ENCODE measurements at places on chromosomes 5 and 9.
A peak's percentile ranks its signal among the peaks of the same experiment; 100 is the strongest.

- no peak for DNase-seq
These were observed 1.8 kb upstream of the ENTPD2 start for GRCh38 chr9:137055385-137056364.

GRCh38 chr9:35353731-35354365 lies 136.1 kb upstream of the RUSC2 start:
- DNase-seq: no peak

GRCh38 chr5:145178641-145179523 lies 656.3 kb downstream of the PRELID2 start:
- no peak for DNase-seq

DNA sequence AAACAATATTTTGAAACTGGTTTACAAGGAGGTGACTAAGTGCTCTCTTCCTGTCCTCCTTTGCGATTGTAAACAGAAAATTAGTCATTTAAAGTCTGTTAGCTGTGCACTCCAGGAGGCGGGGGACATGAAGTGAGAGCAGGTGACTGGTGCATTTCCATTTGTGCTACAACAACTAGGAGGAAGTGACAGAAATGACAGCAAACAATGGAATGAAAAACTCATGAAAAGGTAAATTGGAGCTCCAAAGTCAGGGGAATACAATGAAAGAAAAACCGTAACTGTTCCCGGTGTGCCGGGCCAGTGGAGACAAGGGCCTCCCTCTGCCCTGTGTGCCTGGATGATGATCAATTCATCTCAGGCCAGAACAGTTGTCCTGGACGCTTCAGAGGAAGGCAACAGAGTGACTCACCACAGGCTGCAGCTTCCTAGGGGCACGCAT lies 439.9 kb downstream of the GADD45G start:
- peak; percentile 83 for DNase-seq

GRCh38 chr9:116141864-116142561 lies 11.6 kb upstream of the PAPPA start:
- DNase-seq: no peak

DNA sequence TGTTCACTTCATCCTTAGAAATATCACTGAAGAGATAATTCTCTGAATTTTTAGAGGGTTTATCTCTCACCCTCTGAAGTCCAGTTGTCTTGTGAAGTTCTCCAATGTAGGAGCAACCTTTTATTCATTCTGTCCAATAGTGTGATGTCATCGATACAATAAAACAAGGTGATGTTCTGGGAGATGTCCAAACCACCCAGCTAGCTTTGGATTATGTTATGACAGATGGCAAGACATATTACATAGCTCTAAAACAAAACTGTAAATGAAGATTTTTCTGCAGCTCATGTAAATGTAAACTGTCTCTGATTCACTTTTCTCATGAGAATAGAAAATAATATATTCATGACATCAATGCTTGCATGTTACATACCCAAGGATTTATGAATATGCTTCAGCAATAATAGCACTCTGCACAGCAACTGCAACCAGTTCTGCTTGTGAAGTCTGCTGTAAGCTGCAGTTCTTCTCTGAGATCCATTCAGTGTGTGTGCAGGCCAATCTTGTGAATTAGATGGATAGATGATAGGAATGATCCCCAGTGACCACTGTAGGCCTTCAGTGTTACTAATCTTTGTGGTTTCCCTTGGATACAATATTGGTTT lies 172.6 kb upstream of the CDH12 start:
- no peak for DNase-seq

DNA sequence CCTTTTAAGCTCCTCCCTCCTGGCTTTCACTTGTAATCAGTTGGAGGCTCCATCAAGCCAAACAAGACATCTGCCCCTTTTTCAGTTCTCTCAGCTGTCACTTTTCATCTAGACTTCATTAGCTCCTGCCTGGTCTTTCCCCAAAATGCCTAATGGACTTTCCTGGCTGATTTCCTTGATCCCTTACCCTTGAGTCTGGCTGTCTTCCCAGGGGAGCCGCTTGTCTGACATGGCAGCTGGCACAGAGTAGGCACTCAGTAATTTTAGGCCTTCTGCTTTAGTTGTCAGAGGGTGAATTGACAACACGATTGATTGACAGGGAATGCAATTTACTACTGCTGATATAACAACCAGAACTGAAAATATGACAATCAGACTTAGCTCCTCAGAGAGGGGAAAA lies 2.1 kb downstream of the C9orf153 start:
- no peak for DNase-seq

DNA sequence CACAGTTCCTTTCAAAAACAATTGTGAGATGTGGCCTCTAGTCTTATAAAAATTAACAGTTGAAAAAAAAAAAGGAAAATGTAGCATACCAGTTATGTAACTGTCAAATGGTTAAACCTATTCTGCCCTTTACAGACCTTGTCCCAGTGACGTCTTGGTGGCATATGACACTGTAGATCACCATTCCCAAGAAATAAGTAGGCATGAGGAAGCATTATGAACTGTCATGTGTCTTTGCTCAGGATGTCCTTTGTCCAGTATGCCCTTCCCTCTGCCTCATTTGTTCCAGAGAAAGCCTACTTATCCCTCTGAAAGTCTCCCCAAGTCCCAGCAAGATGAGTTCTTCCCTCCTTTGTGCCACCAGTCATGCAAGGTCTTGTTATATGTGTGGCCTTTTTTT lies 63.2 kb downstream of the PAM start:
- no peak for DNase-seq

GRCh38 chr5:1875281-1875842 lies 7.4 kb downstream of the IRX4 start:
- no peak for DNase-seq

DNA sequence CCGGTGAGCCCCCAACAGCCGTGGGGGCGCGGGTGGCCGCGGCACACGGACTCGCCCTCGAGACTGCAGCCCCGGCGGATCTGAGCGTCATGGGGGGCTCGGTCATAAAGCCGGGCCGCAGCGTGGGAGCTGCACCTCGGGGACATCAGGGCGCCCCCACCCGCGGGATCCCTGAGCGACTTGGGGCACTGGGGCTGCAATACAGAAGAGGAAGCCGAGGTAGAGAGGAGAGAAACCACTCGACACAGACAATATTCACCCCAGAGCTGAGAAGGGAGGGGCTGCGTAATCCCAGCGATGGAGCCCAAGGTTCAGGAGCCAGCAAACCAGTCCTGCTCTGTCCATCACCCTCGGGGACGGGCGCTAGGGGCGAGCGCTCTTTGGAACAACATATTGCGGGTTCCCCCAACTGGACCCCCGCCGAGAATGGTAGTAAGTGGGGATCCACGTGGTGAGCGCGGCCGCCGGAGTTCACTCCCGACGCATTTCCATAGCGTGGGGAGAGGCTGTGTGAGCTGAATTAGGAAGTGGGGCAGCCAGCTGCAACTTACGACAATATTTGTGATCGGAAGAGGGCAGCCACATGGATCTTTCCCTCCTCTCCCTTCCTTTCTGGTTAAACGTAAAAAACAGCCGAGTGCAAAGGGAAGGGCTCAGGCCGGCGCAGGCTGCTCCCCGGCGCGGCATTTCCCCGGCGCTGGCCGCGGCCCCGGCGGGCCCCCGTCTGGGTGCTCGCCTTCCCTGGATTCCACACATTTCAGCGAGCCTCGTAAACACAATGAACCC lies 9.9 kb downstream of the PTCH1 start:
- DNase-seq: no peak

DNA sequence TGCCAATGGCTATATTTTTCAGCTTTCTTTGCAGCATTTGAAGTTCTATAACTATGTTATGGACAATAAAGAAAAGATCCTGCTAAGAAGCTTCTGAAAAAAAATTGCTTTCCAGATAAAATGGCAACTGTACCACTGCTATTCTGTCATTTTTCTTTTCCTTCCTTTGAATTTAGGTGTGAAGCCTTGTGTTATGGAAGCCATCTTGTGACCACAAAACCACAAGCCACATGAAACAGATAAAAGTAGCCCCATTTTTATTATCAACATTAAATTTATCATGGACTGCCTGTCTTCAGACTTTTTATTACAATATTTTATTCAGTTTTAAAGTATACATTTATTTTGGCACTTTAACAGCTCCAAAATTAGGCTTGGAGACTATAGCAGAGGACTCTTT lies 289.9 kb upstream of the ACTBL2 start:
- no peak for DNase-seq

- no peak for DNase-seq
These were observed 43.8 kb upstream of the FCN1 start for GRCh38 chr9:134961331-134962064.

- no peak for DNase-seq
These were observed 29.4 kb downstream of the RHOBTB3 start for GRCh38 chr5:95760273-95761191.

GRCh38 chr9:107260437-107261081 lies 22.5 kb upstream of the RAD23B start:
- no peak for DNase-seq

GRCh38 chr9:132474253-132474652 lies 64.2 kb downstream of the CFAP77 start:
- no peak for DNase-seq

DNA sequence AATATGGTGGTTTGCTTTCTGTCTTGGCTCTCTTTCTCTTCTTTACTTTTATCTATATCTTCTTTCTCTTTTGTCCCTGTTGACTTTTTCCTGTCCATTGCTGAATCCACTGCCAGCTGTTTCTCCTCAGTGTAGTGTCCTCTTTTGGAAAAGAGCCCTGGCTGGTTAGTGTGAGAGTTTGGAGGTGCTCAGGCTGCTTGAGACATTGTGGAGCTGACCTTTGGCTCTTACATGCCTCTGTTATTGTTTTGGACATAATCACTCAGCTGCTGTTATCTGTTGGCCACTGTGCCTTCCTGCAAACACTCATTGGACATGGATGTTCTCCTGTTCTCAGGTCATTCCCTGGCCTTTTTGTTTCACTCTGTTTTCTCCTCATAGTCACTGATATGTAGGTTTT lies 295.4 kb upstream of the RIOK2 start:
- no peak for DNase-seq

- DNase-seq: no peak
These were observed 63.5 kb downstream of the ROR2 start for GRCh38 chr9:91886414-91887076.

- DNase-seq: peak; percentile 27
These were observed 81.5 kb upstream of the ARAP3 start for GRCh38 chr5:141763541-141763940.

DNA sequence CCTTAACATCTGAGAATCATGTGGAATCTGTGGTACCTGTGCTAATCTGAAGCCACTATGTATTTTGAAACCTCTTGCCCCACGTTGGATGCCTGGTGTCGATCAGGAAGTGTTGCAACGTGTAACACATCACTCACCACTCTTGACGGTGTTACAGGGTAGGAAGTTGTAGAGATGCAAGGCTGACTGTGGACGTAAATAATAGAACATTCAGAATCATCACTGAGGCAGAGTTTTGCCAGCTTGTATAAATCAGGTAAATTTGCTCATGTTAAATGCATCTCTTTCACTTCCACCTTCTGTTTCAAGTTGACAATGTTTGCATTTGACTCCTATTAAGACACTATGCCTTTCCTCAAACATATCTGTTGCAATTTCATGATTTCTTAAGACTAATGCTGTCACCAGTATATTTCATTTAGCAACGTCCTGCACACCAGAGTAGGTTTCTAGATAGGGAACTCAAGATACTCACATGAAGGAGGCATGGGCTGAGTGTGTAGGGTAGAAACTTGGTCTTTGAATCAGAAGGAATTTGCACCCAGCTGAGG lies 38.1 kb downstream of the BASP1 start:
- no peak for DNase-seq

DNA sequence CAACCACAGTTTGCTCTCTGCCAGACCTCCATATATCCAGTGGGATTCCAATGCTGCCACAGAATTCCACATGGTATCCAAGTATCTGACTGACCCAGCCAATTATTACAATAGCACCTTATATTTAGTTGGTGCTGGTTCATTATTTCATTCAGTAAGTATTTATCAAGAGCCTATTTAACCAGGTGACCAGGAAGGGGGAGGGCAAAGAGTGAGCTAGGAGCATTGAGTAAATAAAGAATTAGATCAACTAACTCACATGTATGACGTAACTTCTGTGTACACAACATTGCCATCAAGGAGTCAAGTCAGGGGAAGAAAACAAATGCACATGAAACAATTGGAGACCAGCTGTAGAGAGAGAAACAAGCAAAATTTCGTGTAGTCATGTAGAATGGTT lies 207.1 kb upstream of the PAPPA start:
- no peak for DNase-seq

- no peak for DNase-seq
These were observed 450.7 kb downstream of the EFNA5 start for GRCh38 chr5:107219993-107220392.

- no peak for DNase-seq
These were observed 11.4 kb upstream of the ASS1 start for GRCh38 chr9:130433168-130433946.

DNA sequence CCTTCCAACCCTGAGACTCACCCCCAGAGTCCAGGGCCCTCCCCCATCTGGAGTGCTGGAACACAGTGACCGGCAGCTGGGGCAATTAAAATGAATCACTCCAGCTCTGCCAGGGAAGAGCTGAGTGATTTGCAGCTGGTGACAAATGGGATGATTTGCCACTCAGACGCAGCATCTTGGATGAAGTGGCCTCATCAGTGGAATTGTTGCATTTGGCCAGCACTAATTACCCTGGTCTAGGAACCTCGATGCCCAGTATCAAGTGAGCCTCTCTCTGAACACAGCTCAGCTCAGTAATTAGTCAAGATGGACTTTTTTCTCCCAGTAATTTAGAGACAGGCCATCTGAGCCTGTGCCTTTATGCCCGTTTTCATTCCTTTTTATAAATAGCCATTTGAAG lies 259.5 kb downstream of the GRIA1 start:
- peak; percentile 30 for DNase-seq

- DNase-seq: no peak
These were observed 810.5 kb downstream of the DNAH5 start for GRCh38 chr5:13133951-13134350.

DNA sequence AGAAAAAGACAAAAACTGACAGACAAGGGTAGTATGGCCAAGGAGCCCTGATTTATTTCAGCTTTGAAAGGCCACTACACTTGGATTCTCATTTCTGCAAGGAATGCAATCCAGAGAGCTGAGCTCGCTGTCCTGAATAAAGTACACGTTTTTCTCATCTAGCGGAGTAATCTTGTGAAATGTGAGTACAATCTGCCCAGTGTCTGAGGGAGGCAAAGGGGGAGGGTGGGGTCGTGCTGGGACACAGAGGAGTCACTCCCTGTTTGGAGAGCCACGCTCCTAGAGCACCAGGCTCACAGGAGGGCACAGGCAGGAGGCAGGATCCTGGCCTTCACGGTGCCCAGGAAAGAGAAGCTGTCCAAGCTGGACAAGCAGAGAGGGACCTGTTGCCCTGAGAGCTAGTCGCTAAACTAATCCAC lies 51.0 kb upstream of the IFNK start:
- no peak for DNase-seq

- DNase-seq: no peak
These were observed 13.1 kb downstream of the LRRC26 start for GRCh38 chr9:137156567-137157375.

DNA sequence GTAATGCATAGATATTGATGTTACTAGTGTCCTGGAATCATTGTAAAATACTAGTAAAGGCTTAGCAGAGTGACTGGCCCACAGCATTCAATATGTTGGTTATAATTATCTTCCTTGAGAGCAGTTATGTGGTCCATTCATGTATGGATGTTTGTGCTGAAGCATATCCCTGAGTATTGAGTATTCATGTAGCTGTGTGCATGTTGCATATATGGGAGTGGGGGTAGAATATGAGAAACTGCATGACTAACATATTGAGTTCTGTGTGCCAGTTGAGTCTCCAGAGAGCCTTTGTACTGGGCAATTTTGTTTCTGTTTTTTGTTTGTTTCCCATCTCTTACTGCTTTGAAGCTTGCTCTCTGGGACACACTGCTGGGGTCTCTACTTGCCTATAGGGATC lies 222.7 kb upstream of the TRIM32 start:
- no peak for DNase-seq

- no peak for DNase-seq
These were observed 1111.1 kb downstream of the TAF11L14 start for GRCh38 chr5:18745042-18745987.
